ENCODE measurements at places on chromosomes 5 and 9.
A peak's percentile ranks its signal among the peaks of the same experiment; 100 is the strongest.

- DNase-seq = no peak
- no peaks in the 10 kb centered on the region for H3K4me1 ChIP-seq
- no peaks in the 10 kb centered on the region for H3K36me3 ChIP-seq
- no peak overlapping the region for H3K27ac ChIP-seq
Observed at GRCh38 chr9:104586496-104587180, 12.6 kb downstream of the OR13C5 start.

GRCh38 chr9:98360176-98360708 lies 104.8 kb upstream of the TBC1D2 start:
- H3K27ac ChIP-seq = no peak overlapping the region
- no peaks in the 10 kb centered on the region for H3K27me3 ChIP-seq
- no peak overlapping the region for H3K4me3 ChIP-seq
- no peak for DNase-seq
- H3K36me3 ChIP-seq = no peaks in the 10 kb centered on the region
- no peaks in the 10 kb centered on the region for H3K4me1 ChIP-seq

DNA sequence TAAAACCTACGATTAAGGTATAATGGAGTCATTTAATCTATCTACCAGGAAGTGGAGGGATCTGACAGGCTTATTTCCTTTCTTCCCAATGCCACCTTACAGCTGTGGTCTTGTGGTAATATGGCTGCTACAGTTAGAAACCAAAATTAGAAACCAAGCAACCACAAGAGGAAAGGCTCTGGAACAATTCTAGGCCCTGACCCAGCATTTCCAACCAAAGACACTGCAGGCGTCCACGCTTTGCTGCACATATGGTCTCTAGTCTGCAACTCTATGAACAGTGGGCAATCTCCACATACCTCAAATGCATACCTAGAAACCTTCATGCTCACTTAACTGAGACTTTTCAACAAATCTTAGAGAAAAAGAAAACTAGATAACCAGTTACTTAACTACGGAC lies 339.1 kb downstream of the NFIB start:
- no peaks in the 10 kb centered on the region for H3K27me3 ChIP-seq
- no peak overlapping the region for H3K27ac ChIP-seq
- DNase-seq = no peak
- no peaks in the 10 kb centered on the region for H3K4me1 ChIP-seq

DNA sequence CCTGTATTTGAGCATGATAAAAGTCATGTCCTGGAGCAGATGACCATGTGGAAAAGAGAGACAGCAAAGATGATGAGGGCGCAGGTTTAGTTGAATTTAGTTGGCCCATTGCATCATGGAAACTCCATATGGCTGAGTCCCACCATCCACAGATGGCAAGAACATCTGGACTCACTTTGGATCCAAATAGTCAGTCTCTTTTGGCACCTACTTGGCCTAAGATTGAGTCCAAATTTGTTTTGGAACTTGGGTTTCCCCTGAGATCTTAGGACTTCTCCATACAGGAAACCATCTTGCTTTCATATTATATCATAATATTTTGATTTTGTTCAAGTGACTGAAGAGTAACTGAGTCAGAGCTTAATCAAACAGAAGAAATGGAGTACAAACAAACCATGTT lies 217.5 kb downstream of the DRD1 start:
- no peaks in the 10 kb centered on the region for H3K4me1 ChIP-seq
- H3K4me3 ChIP-seq = no peak overlapping the region
- no peak for DNase-seq
- no peaks in the 10 kb centered on the region for H3K27me3 ChIP-seq
- H3K27ac ChIP-seq = no peak overlapping the region

DNA sequence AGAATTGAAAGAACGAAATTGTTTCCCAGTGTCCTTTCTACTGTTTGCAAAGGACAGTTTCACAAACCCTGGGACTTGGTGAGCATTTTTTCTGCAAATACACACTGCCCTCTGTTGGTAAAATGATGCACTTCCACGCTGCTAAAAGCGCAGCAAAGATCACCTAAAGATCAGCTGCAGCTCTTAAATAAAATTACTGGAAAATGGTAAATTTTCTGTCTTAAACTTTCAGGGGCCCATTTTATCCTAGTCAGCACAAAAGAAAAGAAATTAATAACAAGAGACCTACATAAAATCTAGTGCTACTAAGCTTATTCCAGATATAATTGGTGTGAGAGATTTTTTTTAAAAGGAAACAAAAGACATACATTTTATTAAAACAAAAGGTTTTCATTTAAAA lies 566.0 kb downstream of the CAAP1 start:
- no peak overlapping the region for H3K4me3 ChIP-seq
- no peak overlapping the region for H3K27ac ChIP-seq
- no peaks in the 10 kb centered on the region for H3K27me3 ChIP-seq
- no peaks in the 10 kb centered on the region for H3K4me1 ChIP-seq

- no peak overlapping the region for H3K4me3 ChIP-seq
- no peak overlapping the region for H3K27ac ChIP-seq
- no peaks in the 10 kb centered on the region for H3K36me3 ChIP-seq
- no peaks in the 10 kb centered on the region for H3K4me1 ChIP-seq
Observed at GRCh38 chr5:2895876-2896275, 144.4 kb upstream of the IRX2 start.

GRCh38 chr5:147753765-147754164 lies 28.8 kb downstream of the JAKMIP2 start:
- no peaks in the 10 kb centered on the region for H3K27me3 ChIP-seq
- no peak overlapping the region for H3K27ac ChIP-seq
- H3K36me3 ChIP-seq = no peaks in the 10 kb centered on the region

GRCh38 chr5:89117124-89117644 lies 234.2 kb upstream of the MEF2C start:
- H3K27ac ChIP-seq = no peak overlapping the region
- no peaks in the 10 kb centered on the region for H3K36me3 ChIP-seq
- H3K4me1 ChIP-seq = no peaks in the 10 kb centered on the region
- no peak for DNase-seq
- no peaks in the 10 kb centered on the region for H3K27me3 ChIP-seq
- no peak overlapping the region for H3K4me3 ChIP-seq

GRCh38 chr5:140042393-140042642 lies 781 bp downstream of the NRG2 start:
- peaks cover 74% of the 10 kb centered on the region for H3K27me3 ChIP-seq
- no peak for DNase-seq
- H3K4me1 ChIP-seq = peaks cover 11% of the 10 kb centered on the region
- H3K27ac ChIP-seq = no peak overlapping the region
- H3K4me3 ChIP-seq = peak overlapping the region; percentile 46
- no peaks in the 10 kb centered on the region for H3K36me3 ChIP-seq

DNA sequence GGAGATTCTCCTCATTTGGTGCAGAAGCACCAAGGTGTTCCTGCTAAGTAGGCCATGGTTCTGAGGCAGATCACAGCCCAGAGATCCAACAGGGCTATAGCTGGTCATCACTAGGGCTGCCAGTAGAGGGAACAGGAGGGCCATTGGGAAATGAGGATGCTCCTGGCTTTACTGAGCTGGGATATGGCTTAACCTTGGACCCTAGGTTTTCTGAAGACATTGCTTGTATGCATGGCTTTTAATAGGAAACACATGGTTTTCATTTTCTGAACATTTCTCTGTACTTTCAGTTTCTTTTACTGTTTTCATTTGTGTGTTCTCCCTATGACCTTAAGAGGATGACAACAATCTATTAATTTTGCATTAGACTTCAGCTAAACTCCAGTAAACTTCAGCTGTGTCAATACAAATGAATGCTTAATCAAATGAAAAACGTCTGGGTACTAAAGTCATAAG lies at the start of gene IFNW1:
Gene IFNW1, minus strand, starts transcription at position 406 of the 456 bp plus-strand sequence. Its CDS starts 262 bp downstream, at position 144.
- H3K4me1 ChIP-seq = no peaks in the 10 kb centered on the region
- H3K27ac ChIP-seq = no peak within 1 kb of the TSS
- no peak within 1 kb of the TSS for H3K4me3 ChIP-seq
- no peak for DNase-seq

DNA sequence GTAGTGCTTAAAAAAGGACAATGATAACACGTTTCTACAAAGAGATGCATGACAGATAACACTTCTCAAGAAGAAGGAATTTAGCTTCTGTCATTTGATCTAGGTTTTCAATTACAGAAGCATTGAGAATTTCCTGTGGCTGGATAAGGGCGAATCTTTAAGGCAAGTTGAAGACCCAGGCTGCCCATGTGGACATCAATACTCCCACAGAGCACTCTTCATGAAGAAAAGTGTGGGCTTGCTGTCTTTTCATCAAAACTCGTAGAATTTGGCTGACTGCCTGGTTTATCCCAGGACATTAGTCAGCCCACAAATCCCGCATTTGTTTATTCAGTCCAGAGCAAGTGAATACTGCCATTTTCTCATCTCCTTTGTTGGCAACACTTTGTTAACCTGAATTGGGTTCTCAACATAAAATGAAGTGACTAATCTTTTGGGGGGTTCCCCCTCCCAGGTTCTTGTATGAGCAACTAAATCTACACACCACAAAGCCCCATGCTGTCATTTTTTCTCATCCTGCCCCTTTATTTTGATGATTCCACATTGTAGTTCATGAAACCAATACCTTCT lies 43.4 kb upstream of the CDKN2B start:
- H3K4me3 ChIP-seq = no peak overlapping the region
- H3K27me3 ChIP-seq = no peaks in the 10 kb centered on the region
- DNase-seq = no peak
- H3K36me3 ChIP-seq = no peaks in the 10 kb centered on the region
- H3K27ac ChIP-seq = no peak overlapping the region
- no peaks in the 10 kb centered on the region for H3K4me1 ChIP-seq

- H3K36me3 ChIP-seq = no peaks in the 10 kb centered on the region
- H3K27ac ChIP-seq = no peak overlapping the region
- no peak for DNase-seq
- no peaks in the 10 kb centered on the region for H3K4me1 ChIP-seq
Observed at GRCh38 chr5:128913551-128913950, 51.7 kb upstream of the SLC27A6 start.

- DNase-seq = no peak
- no peak overlapping the region for H3K4me3 ChIP-seq
- H3K27ac ChIP-seq = no peak overlapping the region
- peaks cover 10% of the 10 kb centered on the region for H3K36me3 ChIP-seq
- H3K27me3 ChIP-seq = no peaks in the 10 kb centered on the region
- no peaks in the 10 kb centered on the region for H3K4me1 ChIP-seq
Observed at GRCh38 chr9:96524045-96524444, 74.1 kb downstream of the HABP4 start.

DNA sequence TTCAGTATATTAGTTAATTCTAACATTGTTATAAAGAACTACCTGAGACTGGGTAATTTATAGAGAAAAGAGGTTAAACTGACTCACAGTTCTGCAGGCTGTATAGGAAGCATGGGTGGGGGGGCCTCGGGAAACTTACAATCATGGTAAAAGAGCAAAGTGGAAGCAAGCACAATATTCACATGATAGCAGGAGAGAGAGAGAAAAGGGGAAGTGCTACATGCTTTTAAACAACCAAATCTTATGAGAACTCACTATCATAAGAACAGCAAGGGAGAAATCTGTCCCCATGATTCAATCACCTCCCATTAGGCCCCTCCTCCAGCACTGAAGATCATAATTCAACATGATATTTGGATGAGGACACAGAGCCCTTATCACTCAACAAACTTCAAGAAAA lies 324.9 kb downstream of the ZNF608 start:
- no peak overlapping the region for H3K4me3 ChIP-seq
- no peak for DNase-seq
- H3K4me1 ChIP-seq = no peaks in the 10 kb centered on the region
- no peak overlapping the region for H3K27ac ChIP-seq
- H3K36me3 ChIP-seq = no peaks in the 10 kb centered on the region

GRCh38 chr9:92180669-92181181 lies 65.5 kb upstream of the SPTLC1 start:
- H3K36me3 ChIP-seq = no peaks in the 10 kb centered on the region
- H3K4me1 ChIP-seq = no peaks in the 10 kb centered on the region
- no peak overlapping the region for H3K27ac ChIP-seq
- no peak overlapping the region for H3K4me3 ChIP-seq
- H3K27me3 ChIP-seq = no peaks in the 10 kb centered on the region

GRCh38 chr9:752201-752600 lies 89.3 kb upstream of the DMRT1 start:
- no peaks in the 10 kb centered on the region for H3K4me1 ChIP-seq
- H3K36me3 ChIP-seq = no peaks in the 10 kb centered on the region
- H3K27ac ChIP-seq = no peak overlapping the region

- H3K27me3 ChIP-seq = no peaks in the 10 kb centered on the region
- no peak overlapping the region for H3K27ac ChIP-seq
- H3K36me3 ChIP-seq = no peaks in the 10 kb centered on the region
- DNase-seq = peak; percentile 7
Observed at GRCh38 chr5:40551496-40552491, 127.9 kb upstream of the PTGER4 start.

GRCh38 chr5:171649075-171649401 lies 136.6 kb upstream of the SMIM23 start:
- H3K4me3 ChIP-seq = no peak overlapping the region
- no peaks in the 10 kb centered on the region for H3K36me3 ChIP-seq
- no peak for DNase-seq
- no peaks in the 10 kb centered on the region for H3K4me1 ChIP-seq
- no peaks in the 10 kb centered on the region for H3K27me3 ChIP-seq

DNA sequence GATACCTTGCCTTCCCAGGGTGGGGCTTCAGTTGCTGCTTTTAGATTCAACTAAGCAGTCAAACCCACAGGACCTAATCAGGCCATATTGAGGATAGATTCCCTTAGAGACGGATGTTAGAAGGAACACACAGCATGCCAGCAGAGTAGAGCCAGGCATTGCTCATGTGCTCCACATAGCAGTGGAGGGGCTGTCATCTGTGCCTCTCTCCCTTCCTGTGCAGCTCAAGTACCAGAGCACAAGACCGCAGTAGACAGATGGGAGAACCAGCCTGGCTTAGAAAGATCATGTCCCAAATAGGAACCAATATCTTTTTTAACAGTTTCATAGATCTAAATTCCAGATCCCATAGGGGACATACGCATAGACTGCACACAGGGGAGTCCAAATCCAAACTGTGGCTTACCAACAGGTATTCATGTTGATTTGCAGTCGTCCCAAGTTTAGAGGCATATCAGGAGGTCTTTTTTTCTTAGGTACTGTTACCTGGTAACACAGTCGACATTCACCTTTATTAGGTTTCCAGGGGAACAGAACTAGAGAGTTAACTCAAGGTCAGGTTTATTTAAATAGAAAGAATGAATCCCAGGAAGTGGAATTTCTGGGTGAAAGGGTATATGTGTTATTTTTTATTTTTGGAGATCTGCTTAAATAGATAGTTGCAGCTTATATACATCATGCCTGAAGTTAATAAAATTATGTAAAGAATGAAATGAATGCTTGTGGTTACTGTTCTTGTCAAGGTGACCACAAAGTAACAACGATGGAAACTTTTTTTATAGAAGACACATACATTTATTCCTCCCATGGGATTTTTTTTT lies 43.5 kb upstream of the PCAT7 start:
- H3K36me3 ChIP-seq = no peaks in the 10 kb centered on the region
- no peak for DNase-seq
- H3K27ac ChIP-seq = no peak overlapping the region
- no peaks in the 10 kb centered on the region for H3K4me1 ChIP-seq

GRCh38 chr5:143373076-143373475 lies 30.4 kb downstream of the NR3C1 start:
- H3K27ac ChIP-seq = no peak overlapping the region
- no peak for DNase-seq
- H3K4me1 ChIP-seq = no peaks in the 10 kb centered on the region
- H3K27me3 ChIP-seq = no peaks in the 10 kb centered on the region
- no peaks in the 10 kb centered on the region for H3K36me3 ChIP-seq
- no peak overlapping the region for H3K4me3 ChIP-seq
